ENCODE measurements at places on chromosomes 13 and 19. TPM values are rescaled to one million over a fixed set of nuclear protein-coding genes. Genes with fewer than 3 reads are reported as not detected.
A peak's percentile ranks its signal among the peaks of the same experiment; 100 is the strongest.

DNA sequence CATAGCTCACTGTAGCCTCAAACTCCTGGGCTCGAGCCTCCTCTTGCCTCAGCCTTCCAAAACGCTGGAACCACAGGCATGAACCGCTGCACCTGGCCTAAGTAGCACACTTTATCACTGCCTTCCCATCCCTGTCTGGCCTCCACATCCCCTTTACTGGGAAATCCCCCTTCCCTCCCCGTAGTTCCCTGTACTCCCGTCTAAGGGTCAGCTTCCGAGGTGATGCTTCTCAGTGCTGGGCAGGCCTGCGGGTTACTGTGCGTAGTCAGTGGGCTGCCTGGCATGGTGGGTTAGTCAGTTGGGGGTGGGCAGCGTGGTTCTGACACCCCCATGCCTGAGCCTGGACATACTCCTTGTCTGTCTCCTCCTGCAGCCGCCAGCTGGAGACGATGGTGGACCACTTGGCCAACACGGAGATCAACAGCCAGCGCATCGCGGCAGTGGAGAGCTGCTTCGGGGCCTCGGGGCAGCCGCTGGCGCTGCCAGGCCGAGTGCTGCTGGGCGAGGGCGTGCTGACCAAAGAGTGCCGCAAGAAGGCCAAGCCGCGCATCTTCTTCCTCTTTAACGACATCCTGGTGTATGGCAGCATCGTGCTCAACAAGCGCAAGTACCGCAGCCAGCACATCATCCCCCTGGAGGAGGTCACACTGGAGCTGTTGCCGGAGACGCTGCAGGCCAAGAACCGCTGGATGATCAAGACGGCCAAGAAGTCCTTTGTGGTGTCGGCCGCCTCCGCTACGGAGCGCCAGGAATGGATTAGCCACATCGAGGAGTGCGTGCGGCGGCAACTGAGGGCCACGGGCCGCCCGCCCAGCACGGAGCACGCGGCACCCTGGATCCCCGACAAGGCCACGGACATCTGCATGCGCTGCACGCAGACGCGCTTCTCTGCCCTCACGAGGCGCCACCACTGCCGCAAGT lies 8.4 kb downstream of the PLEKHF1 start:
- H3K27me3 ChIP-seq: no peaks in the 10 kb centered on the region
- no peak for DNase-seq
- no peak overlapping the region for H3K4me3 ChIP-seq
- H3K4me1 ChIP-seq: peaks cover 9% of the 10 kb centered on the region

The ZNF154 gene
- 25.8 TPM for total RNA-seq

DNA sequence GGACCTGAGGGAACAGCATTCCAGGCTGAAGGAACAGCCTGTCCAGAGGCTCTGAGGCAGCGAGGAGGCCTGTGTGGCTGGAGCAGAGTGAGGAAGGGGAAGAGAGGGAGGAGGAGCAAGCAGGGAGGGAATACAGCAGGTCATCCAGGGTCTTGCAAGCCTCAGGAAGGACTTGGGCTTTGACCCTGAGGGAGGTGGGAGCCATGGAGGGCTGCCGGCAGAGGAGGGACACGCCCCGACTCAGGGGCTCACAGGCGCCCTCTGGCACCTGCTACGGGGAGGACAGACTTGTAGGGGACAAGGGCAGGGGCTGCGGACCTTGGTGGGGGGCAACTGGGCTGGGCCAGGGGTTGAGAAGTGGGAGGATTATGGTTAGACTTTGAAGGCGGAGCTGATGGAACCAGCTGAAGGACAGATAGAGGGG lies 4.7 kb downstream of the TINCR start:
- H3K36me3 ChIP-seq: no peaks in the 10 kb centered on the region
- no peaks in the 10 kb centered on the region for H3K4me1 ChIP-seq
- no peak overlapping the region for H3K4me3 ChIP-seq
- peaks cover 5% of the 10 kb centered on the region for H3K27me3 ChIP-seq

DNA sequence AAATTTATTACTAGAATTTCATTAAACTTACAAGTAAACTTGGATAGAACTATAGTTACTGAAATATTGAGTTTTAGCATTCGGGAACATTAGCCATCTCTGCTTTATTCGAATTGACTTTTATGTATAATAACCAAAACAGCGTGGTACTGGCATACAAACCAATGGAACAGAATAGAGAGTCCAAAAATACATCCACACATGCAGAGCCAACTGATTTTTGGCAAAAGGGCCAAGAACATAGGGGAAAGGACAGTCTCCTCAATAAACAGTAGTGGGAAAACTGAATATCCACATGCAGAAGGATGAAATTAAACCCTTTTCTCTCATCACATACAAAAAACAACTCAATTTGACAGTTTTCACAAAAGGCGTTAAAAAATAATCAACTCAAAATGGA lies 84.3 kb downstream of the EPSTI1 start:
- DNase-seq: no peak
- no peaks in the 10 kb centered on the region for H3K27me3 ChIP-seq
- H3K36me3 ChIP-seq: no peaks in the 10 kb centered on the region
- H3K27ac ChIP-seq: no peak overlapping the region

DNA sequence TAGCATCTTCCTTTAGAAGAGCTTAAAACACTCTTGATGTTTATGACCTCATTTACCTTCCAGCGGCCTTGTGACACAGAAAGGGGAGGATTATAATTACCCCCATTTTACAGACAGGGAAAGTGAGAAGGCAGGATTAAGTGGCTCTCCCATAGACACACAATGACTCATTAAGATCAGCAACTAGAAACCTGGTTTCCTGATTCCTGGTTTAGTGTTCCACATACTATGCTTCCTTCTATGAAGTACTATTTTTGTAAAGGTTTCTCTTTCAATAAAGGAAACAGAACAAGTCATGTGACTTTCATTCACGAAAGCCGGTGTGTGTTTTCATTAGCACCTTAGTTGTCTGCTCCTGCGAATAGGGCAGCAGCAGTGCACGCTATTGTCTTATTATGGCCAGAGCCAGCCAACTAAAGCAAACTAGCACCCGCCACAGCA lies 8.3 kb downstream of the IRS2 start:
- H3K4me3 ChIP-seq: no peak overlapping the region
- DNase-seq: peak; percentile 11
- no peak overlapping the region for H3K27ac ChIP-seq
- H3K36me3 ChIP-seq: peaks cover 10% of the 10 kb centered on the region
- peaks cover 54% of the 10 kb centered on the region for H3K4me1 ChIP-seq

The OCEL1 gene
- 33.5 TPM for total RNA-seq

The ISYNA1 gene
- 21.6 TPM for total RNA-seq

DNA sequence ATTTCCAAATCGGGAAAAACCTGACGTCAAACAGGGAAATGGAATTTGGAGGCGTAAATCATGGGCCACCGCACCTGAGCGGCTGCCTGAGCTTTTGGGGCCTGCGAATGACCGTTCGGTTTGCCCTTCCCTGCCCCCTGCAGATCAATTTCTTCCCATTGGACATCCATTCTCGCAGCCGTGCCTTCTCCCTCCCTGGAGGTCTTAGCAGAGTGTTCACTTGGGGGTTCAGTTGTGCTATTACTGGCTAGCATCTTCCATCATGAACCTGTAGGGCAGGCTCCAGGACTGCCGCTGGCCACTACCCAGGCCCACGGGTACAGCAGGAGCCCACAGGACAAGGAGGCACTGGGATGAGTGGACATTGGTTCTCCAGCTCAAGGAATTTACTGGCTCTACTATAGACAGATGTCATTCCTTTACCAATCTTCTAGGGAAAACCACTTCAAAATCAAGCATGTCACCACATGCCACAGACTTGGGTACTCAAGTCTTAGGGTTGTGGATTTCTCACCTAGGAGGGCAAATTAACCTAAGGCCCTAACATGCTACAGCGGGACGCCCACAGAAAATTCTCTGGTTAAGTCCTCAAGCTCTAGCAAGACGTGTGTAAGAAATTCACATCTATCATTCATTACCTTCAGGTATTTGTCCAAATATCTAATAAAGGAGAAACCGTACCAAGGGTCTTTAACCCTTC lies 75.5 kb downstream of the COL4A1 start:
- no peaks in the 10 kb centered on the region for H3K4me1 ChIP-seq
- H3K27ac ChIP-seq: no peak overlapping the region
- H3K27me3 ChIP-seq: no peaks in the 10 kb centered on the region
- H3K36me3 ChIP-seq: no peaks in the 10 kb centered on the region

GRCh38 chr19:34457446-34457845 lies 24.1 kb upstream of the WTIP start:
- no peak for DNase-seq
- H3K36me3 ChIP-seq: peaks cover 62% of the 10 kb centered on the region
- H3K4me3 ChIP-seq: no peak overlapping the region
- H3K27me3 ChIP-seq: no peaks in the 10 kb centered on the region

DNA sequence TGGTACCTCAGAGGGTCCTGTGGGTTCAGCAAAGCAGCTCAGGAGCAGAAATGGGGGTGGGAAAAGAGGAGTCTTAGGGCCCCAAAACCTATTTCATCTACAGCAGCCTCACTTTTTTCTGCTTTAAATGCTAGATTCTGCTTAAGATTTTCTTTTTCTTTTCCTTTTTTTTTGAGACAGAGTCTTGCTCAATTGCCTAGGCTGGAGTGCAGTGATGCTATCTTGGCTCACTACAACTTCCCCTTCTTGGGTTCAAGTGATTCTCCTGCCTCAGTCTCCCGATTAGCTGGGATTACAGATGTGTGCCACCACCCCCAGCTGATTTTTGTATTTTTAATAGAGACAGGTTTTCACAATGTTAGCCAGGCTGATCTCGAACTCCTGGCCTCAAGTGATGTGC lies 30.7 kb upstream of the WDFY2 start:
- no peak overlapping the region for H3K4me3 ChIP-seq
- H3K4me1 ChIP-seq: peaks cover 7% of the 10 kb centered on the region
- H3K27ac ChIP-seq: no peak overlapping the region
- DNase-seq: no peak

- no peaks in the 10 kb centered on the region for H3K27me3 ChIP-seq
- DNase-seq: peak; percentile 52
- no peak overlapping the region for H3K4me3 ChIP-seq
- peaks cover 21% of the 10 kb centered on the region for H3K4me1 ChIP-seq
- H3K27ac ChIP-seq: peak overlapping the region; percentile 69
- H3K36me3 ChIP-seq: no peaks in the 10 kb centered on the region
Measured at GRCh38 chr13:72463561-72463960, 263.9 kb downstream of the MZT1 start.

- no peak overlapping the region for H3K4me3 ChIP-seq
- no peak for DNase-seq
- H3K27ac ChIP-seq: no peak overlapping the region
- no peaks in the 10 kb centered on the region for H3K27me3 ChIP-seq
- H3K4me1 ChIP-seq: no peaks in the 10 kb centered on the region
- no peaks in the 10 kb centered on the region for H3K36me3 ChIP-seq
Measured at GRCh38 chr13:39306639-39307589, 268.7 kb downstream of the NHLRC3 start.

The SWSAP1 gene
- 3.8 TPM for total RNA-seq

GRCh38 chr19:31589109-31589508 lies 239.9 kb upstream of the TSHZ3 start:
- no peak overlapping the region for H3K4me3 ChIP-seq
- H3K36me3 ChIP-seq: no peaks in the 10 kb centered on the region

DNA sequence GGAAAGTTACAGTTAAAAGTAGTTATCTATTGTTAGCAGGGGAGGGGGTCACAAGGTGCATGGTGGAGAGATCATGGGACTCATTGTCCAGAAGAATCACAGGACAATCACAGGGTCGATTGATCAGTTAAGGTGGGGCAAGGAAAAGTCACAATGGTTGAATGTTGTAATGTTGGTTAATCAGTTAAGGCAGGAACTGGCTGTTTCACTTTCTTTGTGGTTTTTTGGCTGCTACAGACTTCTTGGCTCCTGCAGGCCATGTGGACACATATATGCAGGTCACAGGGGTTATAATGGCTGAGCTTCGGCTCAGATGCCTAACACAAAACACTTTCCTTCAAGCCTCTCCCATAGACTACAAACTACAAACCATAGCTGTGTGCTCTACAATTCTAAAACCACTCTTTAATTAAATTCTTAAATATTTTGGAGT lies 6.9 kb upstream of the ZNF431 start:
- no peak overlapping the region for H3K27ac ChIP-seq
- H3K4me1 ChIP-seq: peaks cover 13% of the 10 kb centered on the region
- H3K36me3 ChIP-seq: no peaks in the 10 kb centered on the region

The CALR3 gene
- total RNA-seq: 0.58 TPM

The SLC46A3 gene
- 28.3 TPM for total RNA-seq

DNA sequence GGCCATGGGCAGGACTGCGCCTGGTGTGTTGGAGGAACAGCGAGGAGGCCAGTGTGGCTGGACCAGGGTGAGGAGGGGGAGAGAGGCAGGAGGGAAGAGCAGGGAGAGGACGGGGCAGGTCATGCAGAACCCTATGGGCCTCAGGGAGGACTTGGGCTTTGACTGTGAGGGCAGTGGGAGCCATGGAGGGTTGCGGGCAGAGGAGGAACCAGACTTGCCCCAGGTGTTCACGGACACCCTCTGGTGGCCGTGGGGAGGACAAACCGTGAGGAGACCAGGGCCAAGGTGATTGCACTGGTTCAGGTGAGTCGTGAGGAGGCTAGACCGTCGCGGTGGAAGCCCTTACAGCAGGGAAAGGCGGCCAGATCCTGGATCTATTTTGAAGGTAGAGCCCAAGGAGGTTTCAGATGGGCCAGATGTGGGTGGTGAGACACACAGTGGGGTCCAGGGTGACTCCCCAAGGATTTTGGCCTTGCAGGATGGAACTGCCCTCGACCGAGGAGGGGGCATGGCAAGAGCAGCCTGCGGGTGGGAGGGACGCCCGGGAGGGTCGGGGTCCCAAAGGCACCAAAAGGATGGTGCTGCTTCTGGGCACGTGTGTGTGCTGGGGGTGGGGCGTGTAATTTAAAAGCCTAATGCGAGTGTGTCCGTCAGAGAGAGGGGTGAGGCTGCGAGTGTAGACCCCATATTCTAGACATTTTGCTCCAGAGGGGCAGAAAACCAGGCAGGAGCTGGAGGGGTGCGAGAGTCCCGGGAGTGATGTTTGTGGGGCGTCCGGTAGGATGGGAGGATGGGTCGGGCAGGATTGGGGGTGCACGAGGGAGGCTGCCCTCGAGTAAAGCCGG lies 2.7 kb upstream of the REXO1 start:
- no peak for DNase-seq
- peaks cover 21% of the 10 kb centered on the region for H3K4me1 ChIP-seq
- H3K4me3 ChIP-seq: no peak overlapping the region
- no peaks in the 10 kb centered on the region for H3K36me3 ChIP-seq
- H3K27ac ChIP-seq: no peak overlapping the region

DNA sequence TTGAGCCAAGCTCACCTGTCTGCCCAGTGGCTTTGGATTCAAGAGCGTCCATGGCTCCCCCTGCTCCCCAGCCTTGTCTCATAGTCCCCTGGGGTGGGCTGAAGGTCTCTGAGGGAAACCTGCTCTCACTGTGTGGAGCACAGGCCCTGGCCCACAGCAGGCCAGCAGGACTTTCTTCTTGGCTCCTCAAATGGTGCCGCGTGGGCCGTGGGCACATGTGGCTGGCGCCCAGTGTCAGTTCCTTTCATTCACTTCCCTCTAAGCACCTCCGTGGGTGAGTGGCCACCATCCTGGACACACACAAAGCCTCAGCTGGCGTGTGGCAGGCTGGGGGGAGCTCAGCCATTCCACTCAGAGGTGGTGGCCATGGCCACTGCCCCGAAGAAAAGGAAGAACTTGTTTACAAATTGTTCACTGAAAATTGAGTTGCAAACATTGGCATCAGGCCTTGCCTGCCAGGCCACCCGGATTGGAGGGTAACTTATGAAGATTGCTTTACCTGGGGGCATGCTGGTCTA lies 53.1 kb downstream of the C1QTNF9 start:
- DNase-seq: no peak
- H3K4me3 ChIP-seq: no peak overlapping the region
- no peaks in the 10 kb centered on the region for H3K27me3 ChIP-seq
- H3K4me1 ChIP-seq: no peaks in the 10 kb centered on the region

GRCh38 chr13:29799041-29799440 lies 51.4 kb downstream of the UBL3 start:
- no peak overlapping the region for H3K4me3 ChIP-seq
- no peaks in the 10 kb centered on the region for H3K27me3 ChIP-seq
- H3K27ac ChIP-seq: no peak overlapping the region
- no peaks in the 10 kb centered on the region for H3K36me3 ChIP-seq
